ENCODE measurements at places on chromosomes 4 and X.

- no peak for DNase-seq
These were observed 96.4 kb upstream of the PSAPL1 start for GRCh38 chr4:7530932-7531639.

GRCh38 chr4:5361968-5362367 is 310.7 kb downstream of the STK32B start:
- DNase-seq, result no peak

DNA sequence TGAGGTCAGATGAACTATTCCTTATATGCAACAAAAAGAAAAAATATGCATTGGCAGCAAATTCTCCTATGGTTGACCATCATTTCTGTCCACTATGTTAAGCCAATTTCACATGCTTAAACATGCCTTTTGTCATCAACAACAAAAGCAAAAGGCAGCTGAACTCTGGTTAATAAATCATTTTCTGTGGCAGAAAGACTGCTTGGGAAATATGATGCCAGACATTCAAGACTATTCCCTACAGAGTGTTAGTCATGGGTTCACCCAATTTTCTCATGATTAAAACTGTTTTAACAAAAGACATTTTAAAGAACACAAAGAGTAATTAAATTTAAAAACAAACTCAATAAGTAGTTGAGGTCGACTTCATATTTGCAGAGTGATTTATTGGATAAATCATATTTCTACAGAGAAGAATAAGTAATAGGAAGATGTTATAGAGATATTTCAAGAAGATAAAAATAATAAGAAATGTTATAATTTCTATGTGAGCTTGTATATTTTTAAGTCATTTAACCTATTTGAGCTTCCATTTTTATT is 890.6 kb downstream of the STPG2 start:
- no peak for DNase-seq

GRCh38 chr4:139825523-139826014 is 159.9 kb downstream of the MGST2 start:
- DNase-seq, result no peak

DNA sequence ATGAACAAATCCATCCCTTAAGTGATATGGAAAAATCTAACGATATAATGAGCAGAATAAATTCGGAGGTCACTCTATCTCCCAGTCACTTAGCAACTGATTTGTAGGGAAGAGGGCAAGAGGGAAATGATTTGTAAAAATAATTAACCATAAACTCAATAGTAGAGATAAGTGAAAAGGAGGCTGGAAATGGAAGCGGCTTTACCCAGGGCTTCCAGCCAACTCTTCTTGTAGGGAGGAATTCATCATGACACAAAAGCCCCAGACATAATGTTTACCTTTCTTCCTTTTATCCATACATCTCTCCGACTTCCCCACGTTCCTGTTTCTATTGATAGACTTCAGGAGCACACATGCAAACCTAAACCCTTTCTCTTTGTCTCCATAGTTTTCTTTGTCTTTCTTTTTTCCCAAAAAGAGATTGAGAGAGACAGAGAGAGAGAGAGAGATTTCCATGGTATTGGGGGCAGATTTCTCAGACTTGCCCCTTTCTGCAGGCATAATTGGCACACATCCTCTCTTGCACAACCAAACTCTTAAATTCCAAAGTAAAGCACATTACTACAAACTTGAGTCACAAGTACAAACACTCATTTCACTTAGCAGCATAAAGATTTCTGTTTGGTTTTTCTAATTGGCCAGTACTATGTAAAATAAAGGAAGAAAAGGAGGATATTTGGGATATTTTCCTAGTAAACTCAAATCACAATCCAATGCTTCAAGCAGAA is 140.9 kb downstream of the MAPK10 start:
- DNase-seq, result no peak

- DNase-seq, result no peak
These were observed 80.4 kb downstream of the ZFX start for GRCh38 chrX:24229976-24230375.

DNA sequence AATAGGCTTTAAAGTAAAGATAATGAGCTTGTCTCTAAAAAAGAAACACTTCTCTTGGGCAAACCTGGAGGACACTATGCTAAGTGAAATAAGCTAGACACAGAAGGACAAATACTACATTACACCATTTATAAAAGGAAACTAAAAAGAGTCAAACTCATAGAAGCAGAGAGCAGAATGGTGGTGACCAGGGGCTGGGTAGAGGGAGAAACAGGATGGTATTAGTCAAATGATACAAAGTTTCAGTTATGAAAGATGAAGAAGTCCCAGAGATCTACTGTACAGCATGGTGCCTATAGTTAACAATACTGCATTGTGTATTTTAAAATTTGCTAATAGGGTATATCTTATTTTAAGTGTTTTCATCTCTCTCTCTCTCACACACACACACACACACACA is 28.5 kb downstream of the ACSL4 start:
- DNase-seq, result no peak

DNA sequence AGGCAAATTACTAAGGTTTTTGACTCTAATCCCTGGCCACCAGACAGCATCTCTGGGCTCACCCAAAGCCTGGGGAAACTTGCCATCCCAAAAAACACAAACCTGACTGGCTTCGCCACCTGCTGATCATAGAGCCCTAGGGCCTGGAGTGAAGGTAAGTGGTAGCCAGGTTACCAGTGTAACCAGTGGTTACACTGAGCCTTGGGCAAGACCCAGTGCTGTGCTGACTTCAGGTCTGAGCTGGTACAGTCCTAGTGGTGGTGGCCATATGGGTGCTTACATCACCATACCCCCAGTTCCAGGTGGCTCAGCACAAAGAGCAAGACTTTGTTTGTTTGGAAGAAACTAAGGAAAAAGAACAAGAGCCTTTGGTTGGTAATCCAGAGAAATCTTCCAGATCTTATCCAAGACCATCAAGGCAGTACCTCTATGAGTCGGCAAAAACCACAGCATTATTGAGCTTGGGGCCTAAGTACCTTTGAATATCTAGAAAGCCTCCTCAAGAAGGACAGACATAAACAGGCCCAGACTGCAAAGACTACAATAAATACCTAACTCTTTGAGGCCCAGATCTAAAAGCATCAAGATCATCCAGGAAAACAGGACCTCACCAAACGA is 13.7 kb downstream of the MED14 start:
- DNase-seq, result no peak

GRCh38 chr4:8278421-8279287 is 9.1 kb downstream of the HTRA3 start:
- DNase-seq, result no peak

- DNase-seq, result peak; percentile 76
These were observed 86.8 kb downstream of the PDGFRA start for GRCh38 chr4:54315561-54316538.

DNA sequence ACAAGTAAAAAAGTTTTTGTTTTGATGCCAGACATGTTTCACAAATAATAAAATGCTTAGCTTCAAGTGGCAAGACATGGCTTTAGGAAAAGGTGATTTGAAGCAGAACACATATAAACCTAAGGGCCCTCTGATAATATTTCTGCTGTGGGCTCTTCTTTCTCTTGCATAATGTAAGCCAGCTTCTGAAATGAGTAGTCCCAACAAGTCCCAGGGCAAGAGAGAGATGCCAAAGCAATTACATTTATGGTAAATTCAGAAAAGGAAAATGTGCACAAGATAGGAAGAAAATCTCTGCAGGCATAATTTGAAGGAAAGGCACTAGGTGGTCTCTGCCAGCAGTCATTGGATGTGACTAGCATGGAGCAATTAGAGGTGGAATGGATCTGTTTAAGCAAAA is 170.8 kb upstream of the GALNT7 start:
- DNase-seq, result no peak

DNA sequence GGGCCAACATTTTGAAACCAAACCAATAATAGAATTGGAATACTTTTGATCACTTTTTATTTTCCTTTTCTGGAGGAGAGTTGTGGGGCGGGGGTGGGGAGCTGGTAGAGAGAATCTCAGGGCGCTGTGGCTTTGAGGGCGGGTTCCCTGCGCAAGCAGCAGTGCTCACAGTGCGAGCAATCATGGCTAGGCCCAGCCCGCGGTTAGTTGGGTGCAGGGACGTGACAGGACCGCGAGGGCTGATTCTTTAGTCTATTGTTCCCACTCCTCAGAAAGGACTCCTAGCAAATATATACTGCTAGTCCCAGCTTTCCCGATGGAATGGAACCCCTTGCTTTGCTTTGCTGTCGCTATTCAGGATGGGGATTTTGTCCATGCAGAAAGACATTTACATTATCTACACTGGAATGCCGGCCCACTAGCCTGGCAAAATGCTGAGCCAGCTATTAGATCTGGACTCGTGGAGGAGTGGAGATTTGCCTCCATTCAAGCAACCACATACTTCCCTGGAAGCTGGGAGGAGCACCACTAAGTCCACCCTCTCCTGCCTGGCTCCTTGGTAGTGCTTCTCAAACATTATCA is 23.9 kb upstream of the APLN start:
- DNase-seq, result peak; percentile 13

DNA sequence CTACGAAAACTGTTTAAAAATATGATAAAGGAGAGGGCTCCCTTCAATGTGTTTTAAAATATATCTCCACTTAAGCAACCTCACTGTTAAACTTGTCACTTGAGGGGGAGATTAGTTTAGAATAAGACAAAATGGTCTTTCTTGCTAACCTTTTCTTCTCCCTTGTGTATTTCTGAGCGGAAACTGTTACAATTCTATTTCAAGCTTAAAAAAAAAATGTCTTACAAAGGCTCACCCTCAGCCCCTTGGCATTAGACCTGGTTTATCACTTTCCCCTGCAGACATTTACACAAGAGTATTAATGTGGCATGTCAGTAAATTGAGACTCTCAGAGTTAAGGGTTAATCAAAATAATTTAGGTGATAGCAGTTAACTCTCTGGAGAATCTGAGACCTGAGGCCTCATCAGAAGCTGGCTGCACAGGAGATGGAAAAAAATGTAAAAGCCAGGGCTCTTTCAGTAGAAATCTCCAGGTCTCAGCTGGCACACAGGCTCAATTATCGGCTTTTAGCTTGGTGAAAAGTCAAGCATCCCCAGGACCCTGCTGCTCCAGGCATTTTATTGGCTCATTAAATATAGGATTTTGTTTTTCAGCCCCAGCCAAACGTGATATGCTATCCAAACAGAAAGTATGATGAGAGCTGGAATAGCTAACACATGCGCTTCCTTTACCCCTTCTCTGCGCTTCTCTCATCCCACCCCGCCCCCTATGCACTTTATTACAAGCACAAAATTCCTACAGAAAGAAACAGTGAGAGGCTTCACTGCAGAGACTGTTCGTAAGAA is 130.5 kb downstream of the PPA2 start:
- no peak for DNase-seq

- DNase-seq, result no peak
These were observed 367.6 kb downstream of the ARHGAP24 start for GRCh38 chr4:85842540-85842939.

GRCh38 chr4:134567461-134567860 is 365.9 kb upstream of the PABPC4L start:
- DNase-seq, result no peak

- DNase-seq, result no peak
These were observed 28.7 kb downstream of the MID1 start for GRCh38 chrX:10591363-10592335.

DNA sequence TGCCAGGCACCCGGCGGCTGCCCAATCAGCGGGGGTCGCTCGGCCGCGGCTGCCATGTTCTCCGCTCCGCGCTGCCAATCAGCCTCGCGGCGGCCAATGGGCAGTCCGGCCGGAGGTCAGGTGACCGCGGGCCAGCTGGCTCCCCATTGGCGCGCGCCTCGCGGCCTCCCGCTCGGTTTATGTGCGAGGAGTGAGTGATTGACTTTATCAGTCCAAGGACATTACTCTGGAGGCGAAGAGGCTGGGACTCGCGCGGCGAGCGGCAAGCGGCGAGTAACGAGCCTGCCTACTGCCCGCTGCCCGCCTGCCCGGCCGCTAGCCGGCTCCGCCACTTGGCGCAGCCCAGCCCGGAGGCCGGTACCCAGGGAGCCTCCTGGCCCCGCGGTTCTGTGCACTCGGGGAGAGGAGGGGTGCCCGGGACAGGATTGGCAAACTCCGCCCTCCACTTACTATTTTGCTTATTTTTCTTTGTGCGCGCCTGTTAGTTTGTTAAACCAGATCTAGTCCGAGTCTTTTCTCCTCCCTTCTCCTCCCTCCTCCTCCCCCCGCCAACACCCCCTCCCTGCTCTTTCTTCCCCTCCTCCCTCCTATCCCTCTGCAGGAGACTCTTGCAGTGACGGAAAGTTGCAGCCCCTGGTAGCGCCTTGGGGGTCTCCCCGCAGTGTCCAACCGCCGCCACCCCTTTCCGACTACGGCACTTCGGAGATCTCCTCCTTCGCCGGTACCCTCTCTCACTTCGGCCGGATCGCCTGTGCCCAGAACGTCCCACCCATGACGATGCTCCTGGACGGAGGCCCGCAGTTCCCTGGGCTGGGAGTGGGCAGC is at the start of gene ZIC3:
ZIC3 (plus strand) TSS at position 207 of the 825 bp plus-strand sequence; CDS start at position 772, 565 bp downstream.
- DNase-seq, result no peak

GRCh38 chr4:44448521-44449461 is at the start of gene KCTD8:
Gene KCTD8, minus strand, starts transcription at chr4:44448809.
- peak; percentile 88 for DNase-seq

DNA sequence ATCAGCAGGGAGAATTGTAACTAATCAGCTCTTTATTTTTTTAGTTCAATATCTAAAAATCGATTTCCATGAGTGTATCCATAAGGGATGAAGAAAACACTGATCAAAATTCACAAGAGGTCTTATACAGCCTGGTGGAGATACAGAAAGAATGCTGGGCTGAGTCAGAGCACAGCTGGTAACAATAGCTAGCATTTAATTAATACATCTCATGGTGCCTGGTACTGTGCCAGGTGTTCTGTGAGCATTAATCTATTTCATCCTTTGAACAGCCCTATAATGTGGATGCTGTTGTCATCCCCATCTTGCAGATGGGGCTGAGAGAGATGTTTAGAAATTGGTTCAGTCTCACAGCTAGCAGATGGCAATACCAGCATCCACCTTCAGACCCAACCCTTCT is 250.9 kb upstream of the RPS6KA3 start:
- DNase-seq, result no peak

GRCh38 chrX:18348047-18348446 is 6.4 kb downstream of the SCML2 start:
- no peak for DNase-seq

DNA sequence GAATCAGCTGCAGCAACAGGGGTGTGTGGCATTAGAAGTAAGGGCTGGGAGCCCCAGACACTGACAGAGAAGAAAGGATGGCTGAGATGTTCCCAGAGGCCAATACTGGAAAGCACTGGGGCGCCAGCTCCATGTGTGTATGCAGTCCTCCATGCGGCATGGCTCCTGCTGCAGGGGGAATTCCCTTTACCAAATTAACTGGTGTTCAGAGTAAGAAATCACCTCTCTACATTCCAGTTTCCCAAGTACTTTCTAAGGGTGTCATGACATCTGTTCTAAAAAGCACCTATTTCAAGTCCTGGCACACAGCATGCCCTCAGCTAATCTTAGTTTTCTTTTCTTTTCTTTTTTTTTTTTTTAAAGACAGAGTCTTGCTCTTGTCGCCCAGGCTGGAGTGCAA is 98.0 kb downstream of the MAML3 start:
- DNase-seq, result no peak

Data from GM20000 (cell line).